ENCODE measurements at places on chromosomes 1 and 21. TPM values are rescaled to one million over a fixed set of nuclear protein-coding genes. Genes with fewer than 3 reads are reported as not detected.

MNDA gene
- total RNA-seq: not detected

ADAMTS1 gene
- total RNA-seq: 141 TPM

PDC gene
- total RNA-seq: not detected

PADI3 gene
- 0.09 TPM for total RNA-seq

WLS gene
- 171 TPM for total RNA-seq

GRCh38 chr1:37152491-37152890 is 118.2 kb upstream of the GRIK3 start:
- no peak for DNase-seq

- no peak for DNase-seq
Measured at GRCh38 chr1:202976633-202977032, 9.6 kb upstream of the CYB5R1 start.

- DNase-seq: no peak
Measured at GRCh38 chr21:41856572-41856971, 22.6 kb downstream of the PRDM15 start.

DNA sequence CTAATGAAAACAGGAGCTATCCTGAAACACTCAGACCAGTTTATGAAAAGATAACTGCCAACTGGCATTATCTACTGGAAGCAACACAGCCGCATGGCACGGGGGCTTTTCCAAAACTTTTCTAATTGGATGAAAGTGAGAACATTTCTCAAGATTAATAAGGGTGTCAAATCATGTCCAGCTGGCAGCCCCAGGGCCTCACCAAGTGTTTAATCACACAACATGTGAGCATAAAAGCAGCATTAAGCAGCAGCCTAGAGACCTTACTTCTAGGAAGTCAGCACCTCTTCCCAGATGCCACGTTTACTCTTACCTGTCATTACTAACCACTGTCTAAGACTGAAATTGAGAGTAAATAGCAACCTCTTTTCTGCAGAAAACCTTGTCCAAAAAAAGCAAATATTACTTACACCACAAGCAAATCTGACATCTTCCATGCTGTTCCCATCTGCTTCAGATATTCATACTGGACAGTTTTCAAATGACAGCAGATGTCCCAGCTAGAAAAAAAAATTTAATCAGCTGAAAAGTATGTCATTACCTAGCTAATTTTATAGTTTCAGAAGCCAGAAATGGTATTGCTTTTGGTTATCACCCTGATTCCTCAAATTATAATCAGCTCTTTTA is 341.5 kb upstream of the ZP4 start:
- peak; percentile 35 for DNase-seq

- no peak for DNase-seq
Measured at GRCh38 chr1:93140106-93140505, 40.1 kb downstream of the TMED5 start.

DNA sequence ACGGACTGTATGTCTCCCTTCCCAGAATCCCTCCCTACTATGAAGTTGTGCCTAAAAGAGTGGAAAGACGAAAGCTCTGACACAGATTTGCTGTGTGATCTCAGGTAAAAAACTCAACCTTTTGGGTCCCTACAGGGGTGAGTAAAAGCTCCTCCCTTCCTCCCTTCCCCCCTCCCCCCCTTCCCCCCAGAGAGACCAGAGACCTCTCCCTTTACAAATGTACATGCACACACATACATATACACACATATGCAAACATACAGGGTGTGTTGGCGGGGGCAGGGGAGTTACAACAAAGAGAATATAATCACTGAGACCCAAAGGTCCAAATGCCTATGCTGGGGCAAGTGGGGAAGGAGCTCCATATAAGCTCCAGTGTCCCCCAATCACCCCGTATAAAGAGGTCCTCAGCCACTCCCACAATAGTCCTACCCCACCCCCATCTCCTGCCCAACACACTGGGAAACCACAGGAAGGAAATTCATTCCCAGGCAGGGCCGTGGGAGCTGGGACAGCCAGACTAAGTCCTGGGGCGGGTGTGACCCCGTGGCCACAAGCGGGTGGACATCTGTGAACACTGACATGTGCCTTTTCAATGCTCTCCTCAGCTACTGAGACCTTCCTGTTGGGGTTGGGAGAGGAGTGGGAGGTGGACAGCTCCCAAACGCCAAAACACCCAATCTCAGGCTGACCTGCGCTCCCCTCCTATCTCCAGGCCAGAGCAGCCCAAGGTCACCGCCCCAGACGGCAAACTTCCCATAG is 2.0 kb downstream of the MEF2D start:
- DNase-seq: peak; percentile 48

DNA sequence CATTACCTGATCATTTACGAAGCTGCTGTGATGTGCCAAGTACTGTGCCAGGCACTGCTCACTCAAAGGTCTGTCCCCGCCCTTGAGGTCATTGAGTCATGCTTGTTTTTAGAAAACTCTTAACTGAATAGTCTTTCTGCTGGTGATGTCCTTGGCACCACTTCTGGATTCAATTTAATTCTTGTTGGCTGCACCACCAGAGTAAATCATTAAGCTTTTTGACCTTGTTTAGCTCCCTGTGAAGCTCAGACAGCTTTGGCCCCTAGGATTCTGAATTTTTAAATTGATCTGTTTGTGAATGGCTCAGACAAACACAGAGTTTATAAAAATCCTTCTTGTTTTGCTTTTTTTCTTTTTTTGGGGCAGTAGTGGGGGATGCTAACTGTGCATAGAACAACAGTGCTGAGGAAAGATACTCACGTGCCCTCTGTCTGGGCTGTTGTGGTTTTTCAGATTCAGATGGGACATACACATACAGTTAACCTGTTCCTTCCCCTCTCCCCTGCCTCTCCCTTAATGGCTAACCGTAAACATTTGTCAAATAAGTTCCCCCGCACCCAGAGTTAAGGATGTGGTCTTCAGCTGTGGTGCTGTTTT is 67.6 kb downstream of the MTR start:
- no peak for DNase-seq

- no peak for DNase-seq
Measured at GRCh38 chr1:55529017-55529416, 313.9 kb upstream of the USP24 start.

DNA sequence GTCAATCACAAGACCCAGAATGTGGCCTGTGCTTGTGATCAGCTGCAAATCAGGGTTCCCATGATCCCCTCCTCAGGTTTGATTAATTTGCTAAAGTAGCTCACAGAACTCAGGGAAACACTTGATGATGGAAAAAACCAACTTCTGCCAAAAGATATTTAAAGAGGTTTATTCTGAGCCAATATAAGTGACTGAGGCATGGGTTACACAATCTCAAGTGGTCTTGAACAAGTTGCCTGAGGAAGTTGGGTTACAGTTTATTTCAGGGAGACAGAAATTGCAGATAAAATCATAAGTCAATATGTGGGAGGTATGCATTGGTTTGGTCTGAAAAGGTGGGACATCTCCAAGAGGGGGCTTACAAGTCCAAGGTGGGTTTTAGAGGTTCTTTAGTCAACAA is 243.1 kb downstream of the S1PR1 start:
- DNase-seq: no peak

GRCh38 chr1:174659823-174660222 is 212.1 kb downstream of the GPR52 start:
- peak; percentile 74 for DNase-seq

- DNase-seq: no peak
Measured at GRCh38 chr21:19400223-19400770, 996.7 kb upstream of the TMPRSS15 start.
